Activated effector memory CD4-positive, alpha-beta T cell treated with anti-CD3 and anti-CD28 coated beads, Interleukin-2, amount 50 U/mL, for 16 hours (primary cell): ENCODE measurements at places on chromosomes 3 and 15.

GRCh38 chr15:44720460-44721176, 9.3 kb downstream of the B2M start:
- peak; percentile 69 for DNase-seq

GRCh38 chr3:23474580-23475357, 271.6 kb downstream of the UBE2E2 start:
- no peak for DNase-seq

GRCh38 chr3:155504682-155505081, 211.2 kb upstream of the STRIT1 start:
- no peak for DNase-seq

GRCh38 chr15:78272316-78272715, 8.0 kb downstream of the DNAJA4 start:
- no peak for DNase-seq

GRCh38 chr3:130259166-130259874, 86.2 kb upstream of the COL6A5 start:
- DNase-seq = no peak

DNA sequence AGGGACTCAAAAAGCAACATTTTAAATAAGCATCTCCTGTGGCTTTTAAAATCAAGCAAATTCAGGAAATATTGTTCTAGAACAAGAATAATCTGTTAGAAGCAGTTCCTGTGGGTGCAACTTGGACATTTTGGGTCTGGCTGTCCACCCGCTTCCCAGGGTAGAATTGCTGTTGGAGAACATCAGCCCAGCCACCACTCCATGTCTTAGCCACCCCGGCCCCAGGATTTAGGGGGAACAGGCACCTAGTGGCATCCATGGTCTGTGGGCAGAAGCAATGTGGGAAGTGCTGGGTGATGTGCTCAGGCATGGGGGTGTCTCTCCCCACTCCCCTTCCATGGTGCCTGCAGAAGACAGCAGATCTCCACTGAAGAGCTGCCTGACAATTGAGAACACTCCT, 162.6 kb downstream of the KLF13 start:
- no peak for DNase-seq

DNA sequence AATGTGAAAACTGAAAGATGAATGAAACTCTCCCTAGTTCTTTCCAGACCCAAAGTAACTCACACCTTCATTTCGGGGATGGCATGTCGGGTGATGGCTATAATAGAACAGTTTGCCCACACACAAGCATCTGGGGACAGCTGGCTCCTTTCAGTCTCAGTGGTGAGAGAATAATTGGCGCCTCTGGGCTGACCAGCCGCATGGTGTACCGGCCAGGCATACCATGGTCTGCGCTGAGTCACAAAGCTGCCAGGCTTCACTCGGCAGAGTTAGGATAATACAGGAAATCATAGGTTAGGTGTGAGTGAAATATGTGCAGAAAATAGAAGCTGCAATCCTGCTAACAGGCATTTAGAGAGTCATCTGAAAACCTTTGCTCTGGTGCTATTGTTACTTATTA, 80.4 kb upstream of the IGF1R start:
- DNase-seq = no peak

- DNase-seq = peak; percentile 73
These were observed 122.4 kb downstream of the RAP2B start for GRCh38 chr3:153284282-153284938.

GRCh38 chr15:92682741-92683510, 27.4 kb upstream of the FAM174B start:
- DNase-seq = no peak

- DNase-seq = no peak
These were observed 304.8 kb downstream of the VPS13C start for GRCh38 chr15:61755467-61755866.

GRCh38 chr15:52146261-52146660, 33.7 kb upstream of the BCL2L10 start:
- DNase-seq = no peak

- no peak for DNase-seq
These were observed 2.4 kb upstream of the DCBLD2 start for GRCh38 chr3:98903705-98904481.

DNA sequence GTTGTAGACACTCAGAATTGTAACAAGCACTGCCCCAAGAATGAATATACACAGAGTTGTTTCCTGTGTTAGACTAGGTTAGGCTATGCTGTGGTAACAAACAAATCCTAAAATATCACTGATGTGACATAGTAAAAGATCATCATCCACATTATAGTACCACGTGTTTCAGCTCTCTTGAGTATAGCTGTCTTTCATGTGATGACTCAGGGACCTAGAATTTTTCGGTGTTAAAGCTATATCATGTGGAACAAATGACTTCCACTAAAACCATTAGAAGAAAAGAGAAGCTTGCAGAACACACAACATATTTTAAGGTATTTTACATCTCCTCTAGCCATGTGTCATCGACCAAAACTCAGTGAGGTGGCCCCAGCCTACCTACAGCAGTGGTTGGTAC, 307.9 kb upstream of the RBMS3 start:
- no peak for DNase-seq

DNA sequence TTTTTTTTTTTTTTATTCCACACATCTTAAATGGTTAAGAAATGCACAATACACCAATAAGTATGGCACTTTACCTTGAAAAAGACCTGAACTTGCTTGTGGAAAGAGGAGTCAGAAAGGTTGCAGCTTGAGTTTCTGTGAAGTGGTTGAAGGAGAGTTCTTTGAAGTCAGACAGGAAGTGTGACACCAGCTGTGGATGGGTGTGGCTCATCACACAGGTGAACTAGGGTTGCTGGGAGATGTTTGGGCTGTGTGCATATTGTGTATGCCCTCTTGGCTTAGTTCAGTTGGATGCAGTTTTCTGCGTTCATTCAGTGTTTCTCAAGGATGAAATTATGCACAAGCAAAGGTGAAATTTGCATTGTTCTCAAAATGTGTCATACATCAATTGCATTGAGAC, 6.3 kb downstream of the AEN start:
- DNase-seq = peak; percentile 87

- no peak for DNase-seq
These were observed 310.6 kb downstream of the NSUN3 start for GRCh38 chr3:94373456-94373855.

GRCh38 chr15:29062179-29062591, 176.4 kb downstream of the APBA2 start:
- no peak for DNase-seq

- DNase-seq = no peak
These were observed 9.0 kb downstream of the SSUH2 start for GRCh38 chr3:8635631-8636030.

DNA sequence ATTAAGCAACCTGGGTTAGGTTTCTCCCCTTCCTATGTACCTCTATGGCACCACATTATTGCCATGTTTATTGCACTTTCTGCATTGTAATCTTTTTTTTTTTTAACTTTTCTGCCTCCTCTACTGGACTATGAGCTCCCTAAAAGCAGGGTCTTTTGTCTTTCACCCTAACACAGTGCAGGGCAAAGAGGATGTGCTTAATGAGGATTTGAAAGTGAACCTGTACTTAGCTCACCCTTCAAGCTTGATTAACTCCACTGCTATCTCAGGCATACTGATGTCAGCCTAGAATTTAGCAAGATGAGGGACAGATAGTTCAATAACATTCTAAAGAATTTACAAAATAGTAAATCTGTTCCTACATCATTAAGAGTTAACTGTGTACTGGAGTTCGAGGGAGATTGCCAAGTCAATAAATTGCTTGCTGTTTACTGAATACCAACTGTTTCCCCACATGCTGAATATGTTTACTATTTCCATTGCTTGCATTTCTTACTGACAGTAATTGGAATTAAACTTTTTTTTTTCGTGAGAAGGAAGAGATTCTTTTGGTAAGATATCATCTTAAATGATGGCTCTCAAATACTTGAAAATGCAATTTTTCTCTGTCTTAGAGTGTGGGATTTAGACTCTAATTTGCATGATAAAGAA, 15.7 kb upstream of the PPARG start:
- DNase-seq = no peak

GRCh38 chr3:131596884-131597283, 94.1 kb upstream of the MRPL3 start:
- DNase-seq = no peak

DNA sequence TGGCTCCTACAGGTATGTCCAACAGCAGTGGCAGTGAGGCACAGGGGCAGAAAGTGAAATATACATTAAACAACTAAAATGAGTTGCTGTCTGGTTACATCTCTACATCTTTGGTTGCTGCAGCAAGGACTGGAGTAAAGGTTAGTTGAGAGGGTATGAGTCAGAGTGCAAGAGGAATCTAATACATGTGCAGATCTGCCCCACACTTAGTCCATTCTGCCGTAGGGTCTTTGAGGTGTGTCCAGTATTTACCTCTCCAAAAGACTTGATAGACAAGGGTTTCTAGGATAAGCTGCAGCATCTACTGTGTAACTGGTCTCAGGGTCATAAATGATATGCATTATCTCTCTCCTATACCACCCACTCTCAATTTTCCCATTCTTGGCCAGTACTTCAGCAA, 6.2 kb upstream of the NEDD4 start:
- DNase-seq = no peak

DNA sequence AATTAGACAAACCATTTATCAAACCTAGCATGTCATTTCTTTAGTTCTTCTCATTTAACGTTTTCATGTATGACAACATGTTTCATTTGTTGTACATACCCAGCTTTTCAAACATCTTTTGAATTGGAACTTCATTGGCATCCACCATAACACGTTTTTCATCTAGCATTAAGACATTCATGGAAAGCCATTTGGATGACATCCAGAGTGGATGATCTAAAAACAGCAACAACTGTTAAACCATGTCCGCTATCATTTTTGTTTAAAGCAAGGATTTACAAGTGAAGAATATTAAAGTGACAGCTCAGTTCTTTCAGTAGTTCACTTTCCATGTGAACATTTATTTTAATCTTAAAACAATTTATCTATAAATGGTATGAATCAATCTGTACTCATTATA, 14.5 kb downstream of the GATM start:
- DNase-seq = no peak

- no peak for DNase-seq
These were observed 16.3 kb upstream of the MCF2L2 start for GRCh38 chr3:183444748-183445147.

DNA sequence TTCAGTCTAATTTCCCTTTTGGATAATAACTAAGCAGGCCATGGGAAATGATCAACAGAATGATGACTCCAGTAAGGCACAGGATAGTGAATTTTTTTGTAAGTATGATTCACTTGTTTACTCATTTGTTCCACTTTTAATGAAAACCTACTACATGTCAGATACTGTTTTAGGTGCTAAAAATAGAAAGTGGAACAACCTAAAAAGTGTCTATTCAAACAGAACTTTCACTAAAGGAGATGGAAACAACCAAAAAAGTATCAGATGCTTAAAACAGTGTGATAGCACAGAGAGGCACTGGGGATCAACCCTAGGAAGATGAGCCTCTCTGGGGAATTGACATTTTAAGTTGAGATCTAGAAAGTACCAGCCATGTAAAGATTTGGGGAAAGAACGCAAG, 11.1 kb downstream of the RYK start:
- no peak for DNase-seq

DNA sequence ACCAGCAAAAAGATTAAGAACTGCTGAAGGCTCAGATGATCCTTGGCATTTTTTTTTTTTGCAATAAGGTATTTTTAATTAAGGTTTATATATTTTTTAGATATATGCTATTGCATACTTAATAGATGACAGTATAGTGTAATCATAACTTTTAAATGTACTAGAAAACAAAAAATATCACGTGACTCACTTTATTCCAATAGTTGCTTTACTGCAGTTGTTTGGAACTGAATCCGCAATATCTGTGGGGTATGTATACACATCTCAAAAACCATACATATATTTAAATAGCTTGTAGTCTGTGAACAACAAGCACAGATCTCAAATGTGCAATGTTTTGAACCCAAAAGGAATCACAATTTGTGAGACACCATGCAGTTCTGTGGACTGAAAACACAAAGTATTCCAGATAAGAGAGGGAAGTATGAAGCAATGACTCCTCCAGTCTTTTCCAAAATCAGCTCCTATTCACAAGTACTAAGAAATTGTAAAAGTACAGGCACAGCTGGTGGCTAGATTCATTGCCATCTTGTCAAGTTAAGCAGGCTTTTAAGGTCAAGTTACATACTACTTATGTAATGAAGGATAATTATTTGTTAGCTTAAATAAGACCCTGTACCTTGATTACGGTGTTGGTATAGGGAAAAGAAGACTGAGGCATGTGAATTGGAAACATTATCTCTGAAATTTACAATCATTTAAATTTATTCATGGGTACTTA, 331.1 kb downstream of the TBC1D5 start:
- no peak for DNase-seq

GRCh38 chr3:40137591-40138295, 171.8 kb upstream of the EIF1B start:
- DNase-seq = no peak

DNA sequence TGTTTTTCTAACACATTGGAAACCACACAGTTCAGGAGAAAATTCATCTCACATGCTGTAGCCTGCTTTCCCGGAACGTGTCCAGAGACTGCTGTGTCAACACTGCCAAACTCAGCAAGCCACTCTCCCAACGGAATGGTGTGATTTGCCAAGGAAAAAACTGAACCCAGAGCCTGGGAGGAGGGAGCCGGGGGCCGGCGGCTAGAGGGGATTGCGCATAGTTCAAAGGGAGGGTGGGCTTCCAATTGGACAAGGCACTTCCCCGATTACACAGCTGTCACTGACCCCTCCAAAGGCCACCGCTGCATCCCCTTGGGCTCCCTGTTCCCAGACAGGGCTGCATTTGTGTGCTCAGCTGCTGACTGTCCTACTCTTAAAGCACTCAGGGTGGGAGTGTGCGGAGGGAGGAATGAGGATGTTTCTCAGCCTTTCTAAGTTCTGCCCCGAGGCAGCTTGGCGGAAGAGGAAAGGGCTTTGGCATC, 256.2 kb downstream of the ZNF621 start:
- no peak for DNase-seq

GRCh38 chr3:40079203-40079846, 230.2 kb upstream of the EIF1B start:
- DNase-seq = no peak

- peak; percentile 66 for DNase-seq
These were observed 140.9 kb downstream of the PLCL2 start for GRCh38 chr3:17025594-17026139.

DNA sequence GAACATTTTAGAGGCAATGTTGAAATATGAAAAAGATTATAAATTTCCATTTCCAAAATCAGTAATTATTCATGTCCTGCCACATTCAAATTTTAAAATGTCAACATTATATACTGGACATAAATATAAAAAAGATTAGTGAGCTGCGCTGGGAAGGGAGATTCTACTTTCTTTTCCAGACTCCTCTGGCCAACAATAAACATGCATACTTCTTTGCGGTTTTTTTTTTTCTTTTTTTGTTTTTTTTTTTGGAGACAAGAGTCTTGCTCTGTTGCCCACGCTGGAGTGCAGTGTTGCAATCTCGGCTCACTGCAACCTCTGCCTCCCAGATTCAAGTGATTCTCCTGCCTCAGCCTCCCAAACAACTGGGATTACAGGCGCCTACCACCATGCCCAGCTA, 105.5 kb downstream of the ADAM10 start:
- DNase-seq = no peak

- no peak for DNase-seq
These were observed 1077.8 kb downstream of the ZPLD1 start for GRCh38 chr3:103512595-103512994.
